IMR-90 (cell line): ENCODE measurements at places on chromosomes 13 and 19. TPM values are rescaled to one million over a fixed set of nuclear protein-coding genes. Genes with fewer than 3 reads are reported as not detected.
A peak's percentile ranks its signal among the peaks of the same experiment; 100 is the strongest.

BLOC1S3 gene
- 0.83 and 1.1 TPM in 2 replicates for total RNA-seq

- DNase-seq: no peak
These were observed 321 bp upstream of the ZNF222 start for GRCh38 chr19:44024900-44025216.

IGFL1 gene
- total RNA-seq: not detected in 2 replicates

DNA sequence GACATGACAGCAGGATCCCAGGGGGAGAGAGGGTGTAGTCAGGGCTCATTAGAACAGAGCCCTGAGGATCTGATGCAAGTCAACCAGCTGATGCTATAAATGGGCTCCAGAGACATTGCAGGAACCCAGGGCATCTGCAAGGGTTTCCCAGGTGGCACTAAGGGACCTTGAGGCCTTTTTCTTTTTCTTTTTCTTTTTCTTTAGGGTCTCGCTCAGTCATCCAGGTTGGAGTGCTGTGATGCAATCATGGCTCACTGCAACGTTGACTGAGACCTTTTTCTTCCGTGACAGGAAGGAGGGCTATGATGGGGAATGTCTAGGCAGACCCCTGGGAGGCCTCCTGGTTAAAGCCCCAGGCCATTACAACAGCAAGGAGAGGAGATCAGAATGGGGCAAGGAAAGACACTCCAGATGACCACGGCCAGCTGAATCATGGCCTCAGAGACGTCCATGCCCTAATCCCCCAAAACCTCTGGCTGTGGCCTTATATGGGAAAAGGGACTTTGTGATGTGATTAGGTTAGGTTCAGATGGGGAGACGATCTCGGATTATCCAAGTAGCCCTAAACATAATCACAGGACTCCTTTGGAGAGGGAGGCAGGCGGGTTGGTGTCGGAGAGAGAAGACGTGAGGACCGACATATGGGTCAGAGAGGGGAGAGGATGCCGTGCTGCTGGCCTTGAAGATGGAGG, 4.5 kb upstream of the FCGRT start:
- no peak for DNase-seq

DNA sequence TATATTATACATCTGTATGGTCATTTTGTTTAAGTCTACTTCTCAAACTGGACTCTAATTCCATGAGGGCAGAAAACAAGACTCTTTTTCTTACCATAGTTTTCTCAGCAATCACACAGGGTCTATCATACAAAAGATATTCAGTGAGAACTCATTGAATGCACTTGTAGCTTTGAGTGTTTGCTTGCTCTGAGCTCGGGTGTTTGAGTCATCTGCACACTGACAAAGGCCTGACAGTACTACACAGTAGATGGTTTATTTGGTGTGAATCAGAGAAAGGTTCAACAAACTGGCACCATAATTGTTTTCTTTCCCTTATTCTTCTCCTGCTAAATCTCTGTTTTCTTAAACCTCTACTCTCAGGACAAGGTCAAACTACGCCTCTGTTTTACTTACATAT, 586.4 kb downstream of the LMO7 start:
- DNase-seq: peak; percentile 55

ZNF610 gene
- total RNA-seq: 3.6 TPM in 2 replicates

PPM1N gene
- total RNA-seq: 0.56 and 0.90 TPM in 2 replicates

DCLK1 gene
- under 0.01 TPM in 2 replicates for total RNA-seq

DNA sequence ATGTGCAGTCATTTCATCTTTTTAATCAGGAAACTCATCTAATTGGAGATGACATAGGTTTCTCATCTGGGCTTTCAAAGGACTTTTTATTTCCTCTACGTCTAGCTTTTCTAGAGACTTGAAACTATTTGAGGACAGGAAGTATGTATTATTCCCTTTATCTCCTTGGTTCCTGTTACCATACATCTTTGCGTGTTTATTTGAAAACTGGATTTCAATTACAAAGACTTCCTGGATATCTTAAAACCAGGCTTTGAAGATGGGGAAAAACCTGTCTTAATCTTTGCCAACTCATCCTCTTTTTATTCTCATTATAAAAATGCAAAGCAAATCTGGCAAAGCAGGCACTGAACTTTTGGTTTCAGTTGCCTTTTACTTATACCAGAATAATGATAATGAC, 130.5 kb downstream of the LMO7 start:
- DNase-seq: no peak

GRCh38 chr13:109436841-109437240, 349.5 kb downstream of the IRS2 start:
- no peak for DNase-seq

MYO1F gene
- under 0.01 and 0.18 TPM in 2 replicates for total RNA-seq

GRCh38 chr19:51511353-51511752, 9.8 kb upstream of the SIGLEC12 start:
- DNase-seq: no peak

LILRA1 gene
- total RNA-seq: not detected in 2 replicates

GRCh38 chr19:29678484-29679106, 13.3 kb downstream of the PLEKHF1 start:
- no peak for DNase-seq

CGB5 gene
- total RNA-seq: not detected in 2 replicates

DNA sequence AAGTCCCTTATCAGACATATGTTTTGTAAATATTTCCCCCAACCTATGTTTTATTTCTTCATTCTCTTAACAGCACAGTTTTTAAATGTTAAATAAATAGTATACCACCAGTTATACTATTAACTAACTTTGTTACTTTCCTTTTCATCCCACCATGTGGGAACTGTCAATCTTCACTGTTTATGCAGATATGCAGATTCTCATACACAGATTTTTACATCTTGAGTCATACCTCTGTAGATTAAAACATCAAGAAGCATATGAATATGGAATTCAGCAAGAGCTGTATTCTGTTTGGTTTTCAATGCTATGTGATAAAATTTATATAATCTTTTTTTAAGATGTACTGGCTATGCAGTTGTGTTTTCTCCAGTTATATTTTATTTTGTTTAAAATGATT, 566.3 kb downstream of the LIG4 start:
- peak; percentile 38 for DNase-seq

- no peak for DNase-seq
These were observed 927 bp upstream of the TSHZ3 start for GRCh38 chr19:31350033-31350692.

DNA sequence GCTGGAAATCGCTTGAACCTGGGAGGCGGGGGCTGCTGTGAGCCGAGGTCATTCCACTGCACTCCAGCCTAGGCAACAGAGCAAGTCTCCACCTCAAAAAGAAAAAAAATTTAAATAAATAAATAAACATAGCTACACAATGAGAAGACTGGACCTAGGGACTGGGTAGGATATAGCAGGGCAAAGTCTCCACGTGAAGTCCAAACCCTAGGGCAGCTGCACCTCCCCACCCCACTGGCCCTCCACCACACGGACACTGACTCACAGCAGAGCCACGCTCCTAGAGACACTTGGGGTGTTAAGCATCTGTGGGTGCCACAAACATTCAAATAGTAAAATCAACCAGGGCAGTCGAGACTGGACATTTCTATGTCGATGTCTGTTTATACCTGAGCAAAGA, 7.1 kb downstream of the LATS2 start:
- DNase-seq: no peak

DNA sequence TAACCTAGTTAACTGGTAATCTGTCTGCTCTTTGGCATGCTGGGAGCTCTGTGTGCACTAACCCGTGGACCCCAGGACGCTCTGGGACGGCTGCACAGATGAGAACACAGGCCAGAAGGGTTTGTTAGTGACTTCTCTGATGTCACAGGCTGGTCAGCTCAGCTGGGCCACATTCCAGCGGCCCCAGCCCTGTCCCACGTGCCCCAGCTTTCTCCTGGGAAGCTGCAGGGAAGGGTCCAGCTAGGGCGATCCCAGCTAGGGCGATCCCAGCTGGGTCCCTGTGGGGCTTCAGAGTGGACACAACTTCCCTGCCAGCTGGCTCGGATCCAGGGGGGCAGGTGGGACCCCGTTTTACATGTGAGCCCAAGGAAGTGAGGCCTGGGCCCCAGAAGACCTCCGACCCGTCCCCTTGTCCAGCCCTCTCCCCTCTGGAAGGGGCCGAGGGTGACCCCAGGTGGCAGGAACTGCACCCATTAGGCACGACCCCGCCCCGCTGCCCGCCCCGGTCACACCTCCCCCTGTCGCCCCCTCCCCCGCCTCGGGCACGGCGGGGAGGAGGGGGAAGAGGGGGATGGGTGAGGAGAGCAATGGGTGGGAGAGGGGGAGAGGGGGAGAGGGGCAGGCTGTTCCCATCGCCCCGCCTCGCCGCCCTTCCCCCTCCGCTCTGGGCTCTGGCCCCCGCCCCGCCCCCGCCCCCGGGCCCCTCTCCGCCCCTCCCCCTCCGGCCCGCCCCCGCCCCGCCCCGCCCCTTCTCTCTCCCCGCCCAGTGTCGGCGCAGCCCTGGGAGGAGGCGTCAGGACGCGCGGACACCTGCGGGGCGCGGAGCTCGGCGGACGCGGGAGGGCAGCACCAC, 75.2 kb upstream of the MCF2L start:
- DNase-seq: peak; percentile 21

DNA sequence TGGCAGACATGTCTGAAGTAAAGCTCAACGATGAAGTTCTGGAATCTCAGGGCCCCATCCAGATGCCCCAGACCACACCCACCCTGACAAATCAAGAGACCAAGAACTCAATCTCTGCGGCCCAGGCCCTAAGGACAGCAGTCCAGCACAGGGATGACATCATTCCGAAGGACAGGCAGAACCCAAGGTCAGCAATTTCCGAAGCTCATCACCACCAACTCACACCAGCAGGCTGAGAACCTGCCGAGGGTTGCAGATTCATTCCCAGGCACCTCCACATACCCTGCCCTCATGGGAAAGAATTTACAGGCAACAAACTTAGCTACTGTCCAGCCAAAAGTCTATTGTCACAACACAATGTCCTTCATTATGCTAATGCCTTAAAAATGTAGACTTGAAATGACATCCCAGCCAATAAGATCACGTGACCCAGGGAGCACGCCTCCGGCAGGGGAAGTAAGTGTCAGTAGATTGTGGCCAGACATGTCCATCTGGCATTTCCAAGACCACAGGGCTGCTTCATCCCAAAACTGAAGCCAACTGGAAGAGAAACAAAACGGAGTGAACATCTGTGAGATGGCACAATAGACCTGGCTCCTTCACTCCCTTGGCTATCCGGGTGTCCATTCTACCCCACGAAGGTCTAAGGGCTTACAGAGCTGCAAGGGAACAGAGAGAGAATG, 98.8 kb downstream of the CRYL1 start:
- peak; percentile 32 for DNase-seq

PNMA8B gene
- total RNA-seq: under 0.01 and 0.18 TPM in 2 replicates

REEP6 gene
- 1.3 and 1.7 TPM in 2 replicates for total RNA-seq

PRR12 gene
- 0.28 and 0.36 TPM in 2 replicates for total RNA-seq

DNA sequence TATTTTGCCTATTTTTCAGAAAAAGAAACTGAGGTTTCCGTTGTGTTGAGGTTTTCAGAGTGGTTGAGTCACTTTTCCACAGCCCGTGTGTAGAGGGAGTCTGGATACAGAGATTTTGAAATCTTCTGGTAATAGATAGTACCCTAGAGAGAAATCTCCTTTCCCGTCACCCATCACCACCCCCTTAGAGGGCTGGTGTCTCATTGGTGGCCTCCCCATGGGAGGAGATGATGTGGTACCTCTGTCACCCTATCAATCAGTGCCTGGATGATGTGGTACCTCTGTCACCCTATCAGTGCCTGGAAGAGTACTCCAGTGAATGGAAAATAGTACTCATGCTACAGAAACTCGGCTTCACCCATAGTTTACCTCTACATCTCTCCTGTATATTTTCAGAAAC, 42.2 kb upstream of the SERP2 start:
- DNase-seq: no peak

DNA sequence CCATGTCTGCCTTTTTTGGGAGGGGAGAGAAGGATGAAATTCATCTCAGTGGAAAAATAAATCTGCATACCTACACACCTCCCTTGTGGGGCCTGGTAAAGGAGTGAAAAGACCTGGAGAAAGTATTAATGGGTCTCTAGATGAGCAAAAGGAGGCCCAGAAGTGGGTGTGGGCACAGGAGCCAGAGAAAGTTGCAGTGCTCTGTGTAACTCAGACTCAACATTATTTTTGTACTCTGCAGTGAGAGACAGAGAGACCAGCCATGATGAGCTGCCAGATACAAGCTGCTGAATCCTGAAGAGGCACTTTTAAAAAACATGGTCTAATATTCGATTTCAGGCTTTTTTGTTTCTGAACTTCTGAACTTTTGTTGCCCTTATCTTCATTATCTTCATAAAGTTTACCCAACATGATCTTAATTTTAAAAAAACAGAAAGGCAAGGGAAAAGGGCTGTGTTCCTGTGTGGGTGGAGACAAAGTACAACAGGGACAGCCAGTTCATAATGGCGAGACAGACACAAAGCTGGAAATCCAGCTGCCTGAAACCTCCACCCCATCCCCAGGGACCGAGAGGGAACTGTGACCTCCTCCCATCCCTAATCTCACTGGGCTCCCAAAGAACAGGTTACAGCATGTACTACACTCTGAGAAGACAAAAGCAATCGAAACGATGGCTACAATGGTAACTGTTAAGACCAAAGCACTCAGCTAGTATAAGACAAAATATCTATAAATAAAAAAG, 77.2 kb downstream of the KLF12 start:
- DNase-seq: no peak

SIGLECL1 gene
- total RNA-seq: not detected in 2 replicates

DNA sequence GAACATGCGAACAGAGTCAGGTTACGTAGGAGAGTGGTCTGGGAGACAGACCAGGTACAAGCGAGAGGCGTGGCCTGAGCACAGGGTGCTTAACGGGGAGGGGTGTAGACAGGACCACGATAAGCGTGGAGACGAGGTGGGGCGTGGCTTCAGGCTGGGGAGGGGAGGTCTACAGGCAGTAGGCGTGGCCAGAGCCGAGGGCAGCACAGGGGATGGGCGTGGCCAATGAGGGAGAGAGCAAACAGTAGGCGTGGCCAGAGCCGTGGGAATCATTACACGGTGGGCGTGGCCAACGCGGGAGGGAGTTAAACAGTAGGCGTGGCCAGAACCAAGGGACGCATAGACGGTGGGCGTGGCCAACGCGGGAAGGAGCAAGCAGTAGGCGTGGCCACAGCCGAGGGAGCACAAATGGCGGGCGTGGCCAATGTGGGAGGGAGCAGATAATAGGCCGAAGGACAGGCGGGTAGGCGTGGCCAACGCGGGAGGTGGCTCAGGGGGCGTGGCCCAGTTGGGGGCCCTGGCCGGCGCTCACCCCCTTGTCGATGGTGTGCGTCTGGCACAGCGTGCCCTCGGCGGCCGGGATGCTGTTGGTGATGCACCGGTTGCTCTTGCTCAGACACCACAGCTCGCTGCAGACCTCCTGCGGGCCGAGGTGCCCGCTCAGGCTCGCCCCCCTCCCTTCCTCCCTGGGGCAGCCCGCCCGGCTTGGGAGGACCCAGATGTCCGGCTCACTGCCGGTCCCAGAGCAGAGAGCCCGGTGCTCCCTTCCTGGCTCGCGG, 15.2 kb upstream of the MYO1F start:
- DNase-seq: peak; percentile 95

DNA sequence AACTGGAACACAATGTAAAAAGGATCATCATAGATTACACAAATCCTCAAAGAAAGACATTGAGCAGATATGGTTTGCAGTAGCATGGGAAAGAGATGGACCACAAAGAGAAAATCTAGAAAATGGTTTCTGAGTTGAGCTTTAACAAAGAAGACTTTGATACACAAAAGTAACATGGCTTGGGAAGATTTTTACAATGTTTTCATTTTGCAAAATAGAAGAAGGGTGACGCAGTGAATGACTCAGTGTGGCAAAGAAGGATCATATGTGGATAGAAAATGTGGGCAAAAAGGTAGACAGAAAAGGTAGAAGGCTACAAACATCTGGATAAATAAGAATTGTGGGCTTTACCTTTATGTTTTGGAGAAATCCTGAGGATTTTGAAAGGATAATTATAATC, 1220.5 kb downstream of the PCDH17 start:
- no peak for DNase-seq

- no peak for DNase-seq
These were observed 3.6 kb upstream of the FAM187B start for GRCh38 chr19:35231956-35232645.

GRCh38 chr13:77040076-77040475, 13.1 kb upstream of the FBXL3 start:
- DNase-seq: no peak
